ENCODE measurements at places on chromosomes 6 and 20.

- DNase-seq: no peak
Observed at GRCh38 chr6:137743493-137743892, 123.6 kb upstream of the TNFAIP3 start.

- no peak for DNase-seq
Observed at GRCh38 chr6:83062225-83062624, 3.4 kb downstream of the UBE3D start.

DNA sequence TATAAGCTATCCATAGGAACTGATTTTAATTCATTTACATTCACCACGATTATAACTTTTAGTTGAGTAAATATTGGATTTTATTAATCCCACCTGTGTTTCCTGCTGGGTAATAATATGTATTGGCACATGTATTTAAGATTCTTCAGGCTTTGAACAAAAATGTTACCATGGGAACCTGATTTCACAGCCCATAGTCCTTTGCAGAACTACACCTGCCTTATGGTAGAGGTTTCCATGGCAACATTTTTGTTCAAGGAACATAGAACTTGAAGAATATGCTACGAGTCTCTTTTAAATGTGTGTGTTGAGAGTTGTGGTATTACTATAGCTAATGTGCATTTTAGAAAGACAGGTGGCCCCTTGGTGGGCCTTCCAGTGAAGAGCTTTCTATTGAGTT is 317.4 kb downstream of the SAMD5 start:
- no peak for DNase-seq

GRCh38 chr6:128422200-128422599 is 98.2 kb downstream of the PTPRK start:
- no peak for DNase-seq

DNA sequence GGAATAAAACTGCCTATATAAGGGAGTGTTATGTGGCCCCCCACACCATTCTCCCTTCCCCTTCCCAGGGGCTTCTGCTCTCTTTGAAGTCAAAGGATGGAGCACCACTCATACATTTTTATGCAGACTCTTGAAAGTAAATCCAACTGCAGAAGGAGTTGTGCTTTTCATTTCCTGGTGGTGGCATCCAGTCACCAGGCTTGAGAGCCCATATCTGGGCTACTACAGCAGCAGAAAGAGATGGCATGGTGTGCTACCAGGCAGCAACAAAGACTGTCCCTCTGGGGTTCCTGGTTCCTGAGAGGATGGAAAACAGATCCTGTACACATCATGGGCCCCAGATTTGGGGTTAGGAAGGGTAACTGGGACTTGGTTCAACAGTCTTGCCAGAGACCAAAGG is 226.4 kb downstream of the CLIC5 start:
- DNase-seq: no peak

GRCh38 chr6:75157336-75157735 is 48.5 kb downstream of the COL12A1 start:
- DNase-seq: no peak

DNA sequence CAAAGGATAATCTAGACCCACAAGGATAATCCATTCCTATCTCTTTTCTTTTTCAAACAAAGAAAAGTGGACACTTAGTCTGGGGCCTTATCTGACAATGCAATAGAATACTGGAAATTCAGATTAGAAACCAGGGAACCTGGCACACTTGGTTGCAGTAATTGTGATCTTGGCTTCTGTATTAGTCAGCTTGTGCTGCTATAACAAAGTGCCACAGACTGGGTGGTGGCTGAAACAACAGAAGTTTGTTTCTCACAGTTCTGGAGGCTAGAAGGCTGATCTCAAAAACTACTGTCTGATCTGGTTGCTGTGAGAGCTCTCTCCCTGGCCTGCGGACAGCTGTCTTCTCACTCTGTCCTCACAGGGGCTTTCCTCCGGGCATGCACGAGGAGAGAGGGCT is 49.4 kb downstream of the SNRNP48 start:
- no peak for DNase-seq

DNA sequence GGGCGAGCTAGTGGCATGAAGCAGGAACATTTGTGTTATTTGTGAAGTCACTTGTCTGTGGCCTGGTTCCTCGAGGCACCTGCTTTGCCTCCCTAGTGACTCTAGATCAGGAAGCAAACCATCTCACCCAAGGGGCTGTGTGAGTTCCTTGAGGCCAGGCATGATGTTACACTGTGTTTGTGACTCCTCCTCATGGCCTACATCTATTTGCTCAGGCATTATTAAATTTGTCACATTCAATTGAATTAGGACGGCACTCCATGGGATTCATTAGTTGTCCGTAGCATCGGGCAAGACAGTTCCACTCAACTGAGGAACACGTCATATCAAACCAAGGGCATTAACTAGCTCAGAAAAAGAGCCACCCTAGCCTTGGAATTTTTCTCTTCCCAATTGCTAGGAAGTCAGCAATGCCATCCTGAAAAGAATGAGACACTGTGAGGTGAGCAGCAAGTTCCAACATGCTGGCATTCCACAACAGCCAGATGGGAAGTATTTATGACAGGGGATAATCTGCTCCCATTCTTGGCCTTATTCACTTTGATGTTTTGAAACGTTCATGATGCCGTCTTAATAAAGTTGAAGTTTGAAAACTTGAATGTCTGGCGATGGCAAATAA is 17.2 kb downstream of the TMEM200A start:
- DNase-seq: no peak

All from activated T-helper 1 cell treated with anti-CD3 and anti-CD28 coated beads, Interleukin-2, amount 50 U/mL, for 16 hours (primary cell).